K562 (cell line): ENCODE measurements at places on chromosomes 13 and 19. TPM values are rescaled to one million over a fixed set of nuclear protein-coding genes. Genes with fewer than 3 reads are reported as not detected.

DNA sequence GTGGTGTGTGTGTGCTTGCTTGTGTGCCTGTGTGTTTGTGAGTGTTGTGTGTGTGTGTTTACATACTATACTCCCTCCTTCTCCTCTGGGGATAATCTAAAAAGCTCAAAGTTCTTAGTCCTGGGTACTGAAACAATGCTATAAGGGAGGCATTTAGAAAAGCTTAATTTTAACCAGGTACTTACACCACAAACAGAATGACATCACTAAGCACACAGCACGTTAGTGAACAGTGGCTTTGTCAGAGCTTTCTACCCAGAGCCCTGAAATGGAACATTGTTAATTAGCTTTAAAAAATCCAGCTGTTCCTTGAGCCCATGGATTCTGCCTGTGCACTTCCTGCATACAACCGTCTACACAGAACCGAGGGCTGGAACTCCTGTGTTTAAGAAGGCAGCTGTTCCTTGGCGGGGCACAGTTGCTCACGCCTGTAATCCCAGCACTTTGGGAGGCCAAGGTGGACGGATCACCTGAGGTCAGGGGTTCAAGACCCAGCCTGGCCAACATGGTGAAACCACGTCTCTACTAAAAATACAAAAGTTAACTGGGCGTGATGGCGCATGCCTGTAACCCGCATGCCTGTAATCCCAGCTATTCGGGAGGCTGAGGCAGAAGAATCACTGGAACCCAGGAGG is 69.6 kb upstream of the RNF113B start:
- DNase-seq = no peak

GRCh38 chr19:39792999-39793546 is 14.4 kb downstream of the LEUTX start:
- peak; percentile 96 for DNase-seq

DNA sequence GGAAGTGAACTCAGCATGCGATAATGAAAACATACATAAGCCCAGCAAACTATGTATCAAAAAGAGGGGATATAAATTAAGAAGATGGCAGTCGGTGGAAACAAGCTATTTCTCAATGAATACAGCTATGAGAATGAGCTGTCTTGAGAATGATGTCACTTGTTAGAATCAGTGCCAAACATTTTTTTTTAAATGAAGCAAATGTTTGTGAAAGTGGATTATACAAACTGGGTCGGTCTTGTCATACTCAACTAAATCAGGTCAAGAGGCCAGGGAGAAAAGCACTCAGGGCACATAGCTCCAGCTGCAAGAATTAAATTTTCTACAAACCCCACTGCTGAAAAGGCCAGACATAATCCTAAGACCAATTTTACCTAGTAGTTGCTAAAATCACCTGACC is 1048.4 kb downstream of the SLITRK1 start:
- no peak for DNase-seq

DNA sequence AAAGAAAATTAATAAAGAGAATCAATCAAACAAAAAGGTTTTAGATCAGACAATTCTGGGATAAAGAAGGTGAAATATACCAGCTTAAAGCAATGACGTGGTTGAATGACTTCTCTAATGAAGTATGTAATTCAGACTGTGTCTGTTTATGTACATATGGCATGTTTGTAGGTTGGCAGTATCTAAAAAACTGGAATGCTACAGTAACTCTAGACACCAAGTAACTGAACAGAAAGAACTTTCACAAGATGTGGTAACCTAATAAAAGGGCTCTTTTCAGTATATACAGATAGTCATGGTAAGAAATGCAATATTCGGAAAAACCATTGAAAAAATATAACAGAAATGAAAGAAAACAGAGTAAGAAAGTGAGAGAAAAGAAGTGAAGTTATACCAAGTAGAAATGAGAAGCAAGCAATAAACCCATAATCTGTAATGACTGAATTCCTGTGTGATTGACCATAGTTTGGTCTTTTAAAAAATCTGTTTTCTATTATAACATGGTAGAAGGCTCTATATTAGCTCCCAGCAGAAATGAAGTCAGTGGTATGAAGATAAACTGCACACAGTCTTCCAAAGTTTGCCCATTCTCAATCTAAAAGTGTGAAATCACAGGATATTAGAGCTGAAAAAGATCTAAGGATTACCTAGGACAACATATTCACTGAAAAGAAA is 31.4 kb downstream of the ELF1 start:
- no peak for DNase-seq

DNA sequence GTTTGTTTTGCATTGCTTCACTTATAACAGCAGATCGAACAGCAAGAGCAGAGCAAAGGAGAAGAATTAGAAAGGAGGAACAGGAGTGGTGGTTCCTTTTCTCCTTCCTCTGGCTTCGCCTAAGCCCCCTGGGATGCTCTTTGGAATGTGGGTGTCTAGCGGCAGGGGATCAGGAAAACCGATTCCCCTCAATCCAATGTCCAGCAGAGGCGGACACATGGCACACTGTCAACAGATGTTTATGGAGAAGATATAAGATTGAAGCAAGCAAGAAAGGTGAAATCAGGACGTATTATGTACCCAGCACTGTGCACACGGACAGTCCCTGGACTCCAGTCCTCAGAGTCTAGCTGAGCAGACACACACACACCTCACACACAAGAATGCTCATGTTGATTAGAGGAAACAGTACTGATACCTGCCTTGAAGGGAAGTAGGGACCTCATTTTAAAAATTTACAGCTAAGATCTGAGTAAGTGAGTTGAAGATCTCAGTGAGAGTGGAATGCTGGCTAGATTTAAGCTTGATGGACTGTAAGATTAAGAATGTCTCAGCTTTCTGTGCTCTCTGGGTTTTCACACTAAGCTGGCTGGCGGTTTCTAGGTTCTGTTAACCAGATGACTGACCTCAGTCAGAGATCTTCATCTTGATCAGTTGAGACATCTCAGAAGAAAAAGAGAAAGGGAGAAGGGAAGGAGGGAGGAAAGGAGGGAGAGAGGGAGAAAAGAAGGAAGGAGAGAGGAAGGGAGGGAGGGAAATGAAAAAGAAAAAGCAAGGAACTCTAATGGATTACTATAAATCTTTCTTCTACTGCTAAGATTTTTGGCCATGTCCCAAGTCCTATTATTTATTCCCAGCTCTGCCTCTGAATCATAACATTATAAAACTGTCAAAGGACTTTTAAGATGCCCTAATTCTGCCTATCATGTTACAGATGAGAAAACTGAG is 44.8 kb downstream of the FLT1 start:
- DNase-seq = no peak

DNA sequence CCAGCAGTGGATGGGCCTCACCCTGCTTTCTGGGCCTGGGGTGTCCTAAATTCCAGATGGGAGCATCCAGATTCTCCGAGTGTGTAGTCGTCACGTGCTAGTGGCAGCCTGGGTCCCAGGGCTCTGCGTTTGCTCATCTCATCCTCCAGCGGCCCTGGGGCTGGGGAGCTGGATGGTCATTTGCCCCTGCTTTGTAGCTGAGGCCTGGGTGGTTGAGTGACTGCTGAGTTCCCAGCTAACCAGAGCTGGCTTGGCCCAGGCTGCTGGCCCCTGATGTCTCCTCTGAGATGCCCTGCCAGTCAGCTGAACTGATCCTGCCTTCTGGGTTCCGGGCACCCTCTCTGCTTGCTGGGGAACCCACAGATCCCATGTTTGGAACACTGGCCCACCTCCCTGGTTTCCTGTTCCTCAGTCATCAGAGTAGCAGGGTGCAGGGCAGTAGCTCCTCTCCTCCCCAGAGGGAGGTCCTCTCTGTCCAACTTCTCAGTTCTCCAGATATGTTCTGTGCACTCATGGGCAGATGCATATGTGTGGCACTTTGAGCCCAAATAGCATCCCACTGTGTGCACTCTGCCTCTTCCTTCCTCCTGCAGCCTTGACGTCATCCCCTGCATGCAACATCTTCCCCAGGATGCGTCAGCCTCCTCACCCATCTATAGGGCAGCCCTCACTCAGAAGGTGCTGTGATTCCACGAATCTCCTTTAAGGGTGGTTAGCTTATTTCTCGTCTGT is 22.4 kb upstream of the CRTC1 start:
- DNase-seq = no peak

DNA sequence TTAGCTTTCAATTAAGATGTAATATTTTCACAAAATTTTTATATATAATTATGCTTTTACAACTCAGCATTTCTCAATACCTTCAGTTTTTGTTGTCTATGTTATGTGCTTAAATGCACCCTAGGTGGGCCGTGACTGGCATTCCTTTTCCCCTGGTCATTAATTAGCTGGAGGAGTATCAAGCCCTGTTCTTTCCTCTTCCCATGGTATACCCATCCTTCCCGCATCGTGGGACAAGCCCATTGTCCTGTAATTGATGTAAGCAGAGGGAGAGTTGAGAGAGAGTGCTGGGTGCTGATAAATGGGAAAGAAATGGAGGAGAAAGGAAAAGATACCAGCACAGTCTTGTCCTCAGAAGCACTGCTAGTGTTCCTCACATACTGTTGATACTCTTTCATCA is 591.7 kb downstream of the GPC6 start:
- no peak for DNase-seq

The KCNN1 gene
- total RNA-seq = 4.7 and 6.2 TPM in 2 replicates

The POU2F2 gene
- 0.56 and 0.60 TPM in 2 replicates for total RNA-seq

The WDR87 gene
- not detected in 2 replicates for total RNA-seq

The KIR2DL4 gene
- not detected in 2 replicates for total RNA-seq

The TTYH1 gene
- not detected in 2 replicates for total RNA-seq

The PPP6R1 gene
- total RNA-seq = 115 and 135 TPM in 2 replicates
